GM23248 (cell line): ENCODE measurements at places on chromosomes 2 and 18. TPM values are rescaled to one million over a fixed set of nuclear protein-coding genes. Genes with fewer than 3 reads are reported as not detected.

DNA sequence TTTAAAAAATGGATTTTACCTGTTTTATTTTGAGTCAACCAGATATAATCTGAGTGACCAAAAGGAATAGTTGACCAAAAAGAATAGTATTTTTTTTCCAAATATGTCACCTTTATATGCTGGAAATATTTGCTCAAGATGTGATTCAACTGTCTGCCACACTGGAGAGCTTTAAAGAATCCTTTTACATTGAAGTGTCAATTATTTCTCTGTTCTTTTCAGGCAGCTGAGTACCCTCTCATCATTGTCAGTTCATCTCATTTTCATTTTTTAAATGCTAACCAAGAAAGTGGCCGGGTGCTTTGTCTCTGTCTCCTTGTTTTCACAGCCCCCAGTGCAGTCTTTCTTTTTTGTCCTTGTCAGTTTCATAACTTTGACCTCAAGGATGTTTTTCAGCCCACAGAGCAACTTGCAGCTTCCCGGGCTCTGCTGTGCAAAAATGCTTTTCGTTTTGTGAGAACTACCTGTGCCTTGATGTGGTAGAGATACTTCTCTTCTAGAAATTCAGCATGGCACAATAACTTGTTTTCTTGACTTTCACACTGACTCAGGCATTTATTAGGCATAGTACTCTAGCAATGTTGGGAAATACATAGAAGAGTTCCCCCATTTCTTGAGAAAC, 23.4 kb upstream of the CERS6 start:
- DNase-seq = no peak

DNA sequence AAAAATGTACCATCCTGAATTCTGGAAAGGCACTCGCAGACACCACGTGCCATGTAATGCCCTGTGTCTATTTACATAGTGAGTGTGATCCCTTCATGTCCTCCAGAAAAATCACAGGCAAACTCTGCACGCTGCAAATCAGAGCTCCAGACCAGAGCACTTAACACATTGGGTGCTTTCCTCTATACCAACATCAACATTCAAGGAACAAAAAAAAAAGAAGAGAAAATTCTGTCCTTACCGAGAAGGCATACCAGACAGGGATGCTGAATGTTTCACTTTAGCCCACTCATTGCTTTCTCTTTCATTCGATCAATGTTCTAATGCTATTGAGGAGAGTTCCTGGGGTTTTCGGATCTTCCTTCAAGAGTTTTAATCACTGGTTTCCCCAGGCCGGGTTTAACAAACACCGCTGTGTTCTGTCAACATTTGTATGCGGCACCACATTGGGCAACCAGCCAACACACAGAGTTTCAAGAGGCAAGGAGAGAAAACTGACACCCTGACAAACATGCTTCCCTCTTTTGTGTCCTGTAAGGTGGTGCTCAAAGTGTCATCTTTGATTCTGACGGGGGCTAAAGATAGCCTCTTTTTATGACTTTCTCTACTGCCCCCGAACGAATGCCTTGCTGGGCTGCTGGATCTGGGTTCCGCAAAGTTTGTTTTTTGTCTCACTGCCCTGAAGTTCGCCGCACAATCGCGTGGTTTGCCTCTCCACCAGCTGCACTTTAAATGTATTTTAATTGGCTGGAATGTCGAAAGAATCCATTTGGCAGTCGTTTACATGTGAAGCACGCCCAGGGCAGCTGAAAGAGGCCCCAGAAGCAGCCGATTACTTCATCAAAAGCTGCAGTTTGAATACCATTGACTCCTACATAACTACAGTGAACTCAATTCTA, 106.4 kb upstream of the NCKAP5 start:
- peak; percentile 90 for DNase-seq

The IL1R2 gene
- 0.22 TPM in 1 of 2 replicates, not detected in the other for total RNA-seq

DNA sequence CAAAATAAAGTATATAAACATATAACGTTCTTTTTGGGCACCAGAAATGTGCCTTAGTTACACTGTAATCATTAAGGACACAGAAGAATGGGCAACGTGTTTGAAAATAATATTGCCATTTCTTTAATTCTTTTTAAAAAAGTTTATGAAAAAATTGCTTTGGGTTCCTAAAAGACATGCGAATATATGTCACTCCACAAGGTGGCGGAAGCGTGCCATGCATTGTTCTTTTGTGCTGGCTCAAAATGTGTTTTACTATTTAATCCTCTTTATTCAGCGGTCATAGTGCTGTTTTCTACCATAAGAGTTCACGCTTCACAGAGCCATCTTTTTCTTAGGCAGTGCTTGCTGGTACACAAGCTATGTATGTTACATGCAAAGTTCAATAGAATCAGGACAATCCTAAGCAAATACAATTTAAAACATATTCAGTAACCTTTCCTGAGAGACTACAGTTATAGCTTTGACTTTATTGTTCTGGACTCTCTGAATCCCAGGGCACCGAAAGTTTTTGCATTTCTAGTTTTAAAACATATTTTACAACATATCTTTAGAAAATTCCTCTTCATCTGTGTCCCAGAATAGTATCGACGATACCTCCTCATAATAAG, 147.8 kb upstream of the ERBB4 start:
- peak; percentile 81 for DNase-seq

GRCh38 chr18:70046796-70047195, 99.1 kb upstream of the CD226 start:
- DNase-seq = peak; percentile 67

DNA sequence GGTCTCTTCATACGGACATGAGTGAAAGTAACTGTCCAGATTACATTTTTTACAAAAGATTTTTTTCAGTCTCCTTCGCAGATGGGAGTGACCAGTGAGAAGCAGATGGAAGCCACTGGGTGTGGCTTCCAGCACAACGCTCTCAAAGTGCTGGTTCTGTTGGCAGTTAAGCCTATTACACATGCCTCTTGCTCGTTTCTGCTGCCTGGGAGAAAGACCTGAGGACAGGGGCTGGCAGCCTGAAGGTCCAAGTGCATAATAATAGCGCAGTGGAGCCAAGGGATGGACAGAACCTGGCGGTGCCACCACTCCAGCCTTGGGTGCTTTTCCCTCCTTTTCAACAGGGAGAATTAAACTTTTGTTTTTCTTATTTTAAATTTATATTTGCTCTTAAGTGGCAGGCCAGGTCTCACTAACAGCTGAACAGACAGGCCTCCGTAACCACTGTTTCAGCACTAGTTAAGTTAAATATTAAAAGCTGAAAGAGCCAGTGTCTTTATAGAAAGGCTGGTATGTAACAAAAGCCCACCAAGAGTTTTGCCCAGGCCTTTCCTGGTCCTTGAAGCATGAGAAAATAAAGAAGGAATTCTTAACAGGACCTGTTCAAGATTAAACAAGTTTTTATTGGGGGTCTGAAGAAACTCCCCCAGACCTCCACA, 1.2 kb upstream of the SKA1 start:
- no peak for DNase-seq

- no peak for DNase-seq
Observed at GRCh38 chr18:79337184-79337583, 58.5 kb upstream of the NFATC1 start.
